ENCODE measurements at places on chromosomes 7 and 10. TPM values are rescaled to one million over a fixed set of nuclear protein-coding genes. Genes with fewer than 3 reads are reported as not detected.

GRCh38 chr10:86139066-86139657, 227.4 kb downstream of the GRID1 start:
- no peaks in the 10 kb centered on the region for H3K4me1 ChIP-seq
- no peaks in the 10 kb centered on the region for H3K36me3 ChIP-seq
- H3K27ac ChIP-seq = no peak overlapping the region
- no peak overlapping the region for H3K4me3 ChIP-seq

- no peak overlapping the region for H3K27ac ChIP-seq
- no peaks in the 10 kb centered on the region for H3K36me3 ChIP-seq
- no peak overlapping the region for H3K4me3 ChIP-seq
- no peaks in the 10 kb centered on the region for H3K27me3 ChIP-seq
- no peaks in the 10 kb centered on the region for H3K4me1 ChIP-seq
Observed at GRCh38 chr10:5648494-5649457, 17.6 kb downstream of the ASB13 start.

- peak; percentile 86 for DNase-seq
- H3K27me3 ChIP-seq = no peaks in the 10 kb centered on the region
- H3K4me1 ChIP-seq = peaks cover 4% of the 10 kb centered on the region
- no peaks in the 10 kb centered on the region for H3K36me3 ChIP-seq
- H3K4me3 ChIP-seq = no peak overlapping the region
Observed at GRCh38 chr10:30804478-30805055, 175.0 kb upstream of the LYZL2 start.

DNA sequence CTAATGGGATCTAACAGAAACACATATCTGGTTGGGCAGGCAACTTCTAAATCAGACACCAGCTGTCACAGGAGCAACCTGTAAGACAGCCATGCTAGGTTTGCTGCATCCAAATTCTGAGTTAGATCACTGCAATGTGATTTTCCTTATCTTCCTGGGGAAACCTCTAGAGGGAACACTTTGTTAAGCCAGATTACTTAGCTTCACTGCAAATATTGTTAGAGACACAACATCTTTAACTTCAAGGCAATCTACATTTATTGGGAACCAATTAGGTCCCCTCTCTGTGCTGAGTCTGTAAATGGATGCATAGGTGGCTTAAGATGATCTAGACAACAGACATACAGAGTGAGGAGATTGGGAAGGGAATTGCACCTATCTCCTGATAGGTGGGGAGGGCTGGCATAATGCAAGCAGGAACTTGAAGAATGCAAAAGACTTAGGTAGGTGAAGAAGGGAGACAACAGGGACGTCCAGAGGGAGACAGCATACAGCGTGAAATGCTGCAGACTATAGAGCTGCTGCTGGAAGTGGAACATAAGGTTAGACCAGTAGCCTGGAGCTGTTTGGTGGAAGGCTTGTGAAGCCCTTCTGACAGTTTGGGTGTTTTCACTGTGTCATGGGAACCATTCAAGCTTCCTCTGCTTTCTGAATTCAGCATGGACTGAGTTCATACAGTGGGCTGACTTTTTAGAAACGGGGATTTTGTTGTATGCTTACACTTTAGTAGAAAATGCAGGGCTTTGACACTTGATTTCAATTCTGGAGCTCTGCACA, 109.8 kb upstream of the ELMO1 start:
- no peaks in the 10 kb centered on the region for H3K36me3 ChIP-seq
- H3K4me3 ChIP-seq = no peak overlapping the region
- no peak for DNase-seq
- H3K4me1 ChIP-seq = no peaks in the 10 kb centered on the region

DNA sequence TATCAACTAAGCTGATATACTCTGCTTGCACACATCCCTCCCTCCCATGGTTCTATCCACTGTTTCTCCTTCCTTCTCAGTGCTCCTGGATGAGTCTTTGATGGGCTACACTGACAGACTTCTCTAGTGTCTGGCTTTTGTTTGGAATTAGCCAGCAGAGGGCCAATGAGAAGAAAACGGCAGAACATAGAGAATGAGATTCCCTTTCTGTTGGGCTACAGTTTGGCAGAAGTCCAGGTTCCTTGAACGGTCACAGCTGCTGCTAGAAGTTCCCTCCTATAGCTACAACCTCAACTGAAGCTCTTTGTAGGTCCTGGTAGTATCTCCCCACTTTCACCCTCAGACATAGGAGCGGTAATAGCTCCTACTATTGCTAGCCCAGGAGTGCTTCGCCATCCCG, 251.1 kb upstream of the LRRN3 start:
- H3K4me3 ChIP-seq = no peak overlapping the region
- no peaks in the 10 kb centered on the region for H3K27me3 ChIP-seq
- no peak overlapping the region for H3K27ac ChIP-seq
- no peak for DNase-seq
- no peaks in the 10 kb centered on the region for H3K36me3 ChIP-seq

DNA sequence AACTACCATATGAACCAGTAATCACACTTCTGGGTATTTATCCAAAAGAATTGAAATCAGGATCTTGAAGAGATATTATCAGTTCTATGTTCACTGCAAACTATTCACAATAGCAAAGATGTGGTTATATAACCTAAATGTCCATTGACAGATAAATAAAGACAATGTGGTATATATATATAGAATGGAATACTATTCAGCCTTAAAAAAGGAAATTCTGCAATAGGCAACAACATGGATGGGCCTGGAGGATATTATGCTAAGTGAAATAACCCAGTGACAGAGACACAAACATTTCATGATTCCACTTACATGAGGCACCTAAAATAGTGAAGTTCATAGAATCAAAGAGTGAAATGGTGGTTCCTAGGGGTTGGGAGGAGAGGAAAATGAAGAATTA, 90.6 kb upstream of the CDK1 start:
- DNase-seq = no peak
- no peaks in the 10 kb centered on the region for H3K36me3 ChIP-seq
- no peak overlapping the region for H3K27ac ChIP-seq
- H3K4me3 ChIP-seq = no peak overlapping the region
- H3K4me1 ChIP-seq = no peaks in the 10 kb centered on the region

- no peak overlapping the region for H3K4me3 ChIP-seq
- no peak overlapping the region for H3K27ac ChIP-seq
- no peak for DNase-seq
- H3K4me1 ChIP-seq = no peaks in the 10 kb centered on the region
Observed at GRCh38 chr10:123361832-123362231, 207.6 kb downstream of the BUB3 start.

DNA sequence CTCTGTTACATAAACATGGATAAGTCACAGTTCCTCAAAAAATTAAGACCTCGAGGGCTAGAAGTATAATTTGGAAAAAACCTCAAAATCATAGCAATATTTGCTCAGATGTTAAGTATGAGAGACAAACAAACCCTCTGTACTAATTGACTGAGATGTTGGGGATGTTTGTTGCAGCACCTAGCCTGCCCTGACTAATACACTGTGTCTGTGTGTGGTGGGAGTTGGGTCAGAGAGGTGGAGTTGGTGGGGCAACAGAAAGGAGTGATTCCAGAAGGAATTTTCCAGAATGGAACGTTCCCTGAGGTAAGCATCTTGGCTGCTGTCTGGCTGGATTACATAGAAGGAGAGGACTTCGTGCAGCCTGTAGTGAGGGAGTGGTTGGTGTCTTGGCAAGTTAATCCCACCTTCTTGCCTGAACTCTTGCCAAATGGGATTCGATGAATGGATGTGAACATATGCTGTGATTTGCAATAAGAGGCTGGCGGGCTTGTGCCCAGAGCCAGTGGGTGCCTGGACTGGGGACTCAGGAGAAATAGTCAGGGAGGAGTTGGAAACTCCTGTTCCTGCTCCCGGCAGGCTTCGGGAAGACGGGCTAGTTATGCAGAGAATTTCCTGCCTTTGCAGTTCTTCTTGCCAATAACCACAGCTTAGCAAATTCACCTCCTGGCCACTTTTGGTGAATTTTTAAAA, 9.3 kb upstream of the FAM180A start:
- H3K27me3 ChIP-seq = no peaks in the 10 kb centered on the region
- H3K27ac ChIP-seq = peak overlapping the region; percentile 91
- peak overlapping the region; percentile 21 for H3K4me3 ChIP-seq
- peak; percentile 43 for DNase-seq
- no peaks in the 10 kb centered on the region for H3K36me3 ChIP-seq
- H3K4me1 ChIP-seq = no peaks in the 10 kb centered on the region

Gene OR2A5
- not detected for total RNA-seq

Gene SVIL
- total RNA-seq = 108 TPM

Gene LRRC18
- total RNA-seq = not detected

DNA sequence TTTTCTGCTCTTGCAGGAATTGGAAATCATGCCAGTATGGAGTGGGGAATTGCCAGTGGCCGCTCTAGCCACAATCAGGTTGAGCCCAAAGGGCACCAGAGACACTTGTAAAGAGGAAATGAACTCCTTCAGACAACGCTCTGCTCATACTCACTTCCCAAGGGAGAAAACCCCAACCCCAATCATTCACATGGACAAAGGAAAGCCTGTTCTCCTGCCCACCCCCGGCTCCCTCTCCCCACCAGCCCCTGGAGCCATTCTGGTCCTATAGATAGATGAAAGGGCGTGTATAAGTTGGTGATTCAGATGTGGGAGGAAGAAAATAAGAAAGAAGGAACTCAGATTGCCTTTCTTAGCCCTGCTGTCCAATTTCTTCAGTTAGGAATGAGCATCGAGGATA, 57.4 kb downstream of the GFRA1 start:
- no peak overlapping the region for H3K27ac ChIP-seq
- no peaks in the 10 kb centered on the region for H3K27me3 ChIP-seq
- H3K4me1 ChIP-seq = no peaks in the 10 kb centered on the region
- H3K4me3 ChIP-seq = no peak overlapping the region
- DNase-seq = no peak

Gene ZCWPW1
- 1.5 TPM for total RNA-seq

GRCh38 chr10:113131613-113132261, 181.7 kb downstream of the TCF7L2 start:
- no peaks in the 10 kb centered on the region for H3K4me1 ChIP-seq
- no peaks in the 10 kb centered on the region for H3K36me3 ChIP-seq
- H3K27me3 ChIP-seq = no peaks in the 10 kb centered on the region
- H3K4me3 ChIP-seq = no peak overlapping the region
- DNase-seq = peak; percentile 34

DNA sequence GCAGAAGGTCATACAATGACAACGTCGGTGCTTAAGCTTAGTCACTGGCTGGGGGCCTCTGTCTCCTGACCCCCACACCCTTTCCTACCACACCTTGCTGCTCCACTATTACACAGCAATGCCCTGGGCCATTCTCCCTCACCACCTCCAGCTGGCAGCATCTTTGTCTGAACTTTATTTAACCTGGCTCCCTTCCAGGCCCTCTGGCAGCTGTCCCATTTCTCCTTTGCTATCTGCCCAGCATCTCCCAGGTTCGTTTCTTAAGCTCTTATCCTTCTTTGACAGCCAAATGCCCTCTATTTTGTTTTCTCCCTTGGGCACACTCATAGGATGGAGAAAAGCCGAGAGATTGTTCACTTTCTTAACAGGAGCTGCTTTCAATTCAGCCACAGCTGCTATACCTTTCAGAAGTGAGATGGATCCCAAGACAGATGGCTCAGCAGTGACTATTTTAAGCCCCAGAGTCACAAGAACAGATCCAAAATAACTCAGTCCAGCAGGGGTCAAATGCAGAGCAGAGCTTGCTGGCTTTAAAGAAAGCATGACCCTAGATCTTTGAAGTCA, 1277.1 kb upstream of the AUTS2 start:
- no peaks in the 10 kb centered on the region for H3K36me3 ChIP-seq
- no peak overlapping the region for H3K4me3 ChIP-seq
- H3K27ac ChIP-seq = no peak overlapping the region

Gene SLC26A3
- total RNA-seq = 0.55 TPM

- H3K36me3 ChIP-seq = no peaks in the 10 kb centered on the region
- H3K4me1 ChIP-seq = no peaks in the 10 kb centered on the region
- no peak overlapping the region for H3K27ac ChIP-seq
- no peak overlapping the region for H3K4me3 ChIP-seq
Observed at GRCh38 chr7:1811850-1812508, 141.9 kb downstream of the ELFN1 start.

GRCh38 chr10:119538632-119539358, 3.7 kb downstream of the RGS10 start:
- no peaks in the 10 kb centered on the region for H3K36me3 ChIP-seq
- peak overlapping the region; percentile 31 for H3K27ac ChIP-seq
- no peak overlapping the region for H3K4me3 ChIP-seq
- H3K4me1 ChIP-seq = peaks cover 4% of the 10 kb centered on the region

DNA sequence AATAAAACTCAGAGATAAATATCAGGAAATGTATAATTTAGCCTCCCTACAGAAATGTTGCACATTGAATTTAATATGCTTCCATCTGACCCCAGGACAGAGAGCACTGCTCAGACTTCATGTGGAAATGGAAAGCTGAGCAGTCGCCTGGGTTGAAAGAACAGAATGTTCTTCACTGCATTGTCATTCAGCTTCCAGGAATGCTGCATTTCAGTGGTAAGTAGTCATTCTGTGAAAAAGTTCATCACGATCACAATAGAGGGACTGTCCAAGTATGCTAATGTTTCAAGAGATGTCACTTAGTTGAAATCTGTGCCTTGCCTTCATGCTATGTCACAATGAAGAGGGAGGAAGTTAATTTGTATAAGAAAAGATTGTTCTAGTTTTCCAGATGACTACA, 147.3 kb downstream of the NRCAM start:
- DNase-seq = no peak
- no peak overlapping the region for H3K27ac ChIP-seq
- no peaks in the 10 kb centered on the region for H3K4me1 ChIP-seq
- H3K27me3 ChIP-seq = no peaks in the 10 kb centered on the region
- H3K36me3 ChIP-seq = no peaks in the 10 kb centered on the region
- no peak overlapping the region for H3K4me3 ChIP-seq

Gene ARHGAP22
- 0.26 TPM for total RNA-seq

DNA sequence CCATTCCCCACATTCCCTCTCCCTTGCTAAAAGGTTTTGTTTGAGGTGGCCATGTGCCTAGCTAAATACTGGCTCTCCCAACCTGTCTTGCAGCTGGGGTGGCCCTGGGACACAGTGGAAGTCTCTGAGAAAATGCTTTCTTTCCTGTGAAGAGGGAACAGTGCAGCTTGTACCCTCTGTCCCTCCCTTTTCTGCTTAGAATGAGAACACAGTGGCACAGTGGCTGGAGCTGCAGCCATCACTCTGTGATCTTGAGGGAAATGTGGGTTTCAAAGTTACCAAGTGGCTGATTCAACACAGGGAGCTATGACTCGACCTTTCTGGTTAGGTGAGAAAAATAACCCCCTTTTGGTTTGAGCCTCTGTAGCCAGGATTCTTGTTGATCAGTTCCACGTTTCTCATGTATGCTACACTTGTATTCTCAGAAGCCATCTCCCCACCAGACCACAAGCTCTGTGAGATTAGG, 62.7 kb upstream of the CARD11 start:
- no peaks in the 10 kb centered on the region for H3K4me1 ChIP-seq
- no peaks in the 10 kb centered on the region for H3K36me3 ChIP-seq

Gene PPP3CB
- total RNA-seq = 80.5 TPM

GRCh38 chr10:24891823-24892222, 60.6 kb downstream of the PRTFDC1 start:
- H3K4me3 ChIP-seq = no peak overlapping the region
- H3K27me3 ChIP-seq = no peaks in the 10 kb centered on the region
- no peaks in the 10 kb centered on the region for H3K36me3 ChIP-seq
- H3K4me1 ChIP-seq = no peaks in the 10 kb centered on the region
- H3K27ac ChIP-seq = no peak overlapping the region

GRCh38 chr7:121480058-121480457, 84.0 kb upstream of the FAM3C start:
- no peaks in the 10 kb centered on the region for H3K4me1 ChIP-seq
- H3K27ac ChIP-seq = no peak overlapping the region
- no peaks in the 10 kb centered on the region for H3K27me3 ChIP-seq
- no peak overlapping the region for H3K4me3 ChIP-seq
- no peaks in the 10 kb centered on the region for H3K36me3 ChIP-seq

Gene SLC35B4
- 20.5 TPM for total RNA-seq

- no peak overlapping the region for H3K4me3 ChIP-seq
- no peaks in the 10 kb centered on the region for H3K27me3 ChIP-seq
- no peak for DNase-seq
- peak overlapping the region; percentile 56 for H3K27ac ChIP-seq
Observed at GRCh38 chr10:20622531-20623211, 274.4 kb downstream of the NEBL start.

Measured in uterus (tissue), 4 donors.